ENCODE measurements at places on chromosomes 6 and 20. TPM values are rescaled to one million over a fixed set of nuclear protein-coding genes. Genes with fewer than 3 reads are reported as not detected.

The GJA10 gene
- total RNA-seq, result not detected

The OGFRL1 gene
- total RNA-seq, result 4.6 TPM

The SS18L1 gene
- 6.4 TPM for total RNA-seq

The THBD gene
- total RNA-seq, result 7.7 TPM

The ADTRP gene
- total RNA-seq, result 0.38 TPM

The MTFR2 gene
- 0.76 TPM for total RNA-seq

The TLDC2 gene
- 0.13 TPM for total RNA-seq

The ABHD16B gene
- total RNA-seq, result not detected

The LKAAEAR1 gene
- total RNA-seq, result 0.13 TPM

The TDRD6 gene
- total RNA-seq, result under 0.01 TPM

The NTSR1 gene
- under 0.01 TPM for total RNA-seq

The XKR7 gene
- not detected for total RNA-seq

The HSPA12B gene
- 10.2 TPM for total RNA-seq

The HLA-DMA gene
- 1.2 TPM for total RNA-seq

The ELOVL2 gene
- total RNA-seq, result not detected

The HLA-DPB1 gene
- 10.9 TPM for total RNA-seq

The RUNX2 gene
- not detected for total RNA-seq

The CST5 gene
- not detected for total RNA-seq

The WFDC12 gene
- not detected for total RNA-seq

The NUP153 gene
- 20.3 TPM for total RNA-seq

The SLC26A8 gene
- total RNA-seq, result not detected

The RAET1G gene
- total RNA-seq, result under 0.01 TPM

The BTN1A1 gene
- total RNA-seq, result not detected

The MOXD1 gene
- under 0.01 TPM for total RNA-seq

The MAS1 gene
- total RNA-seq, result not detected

The SERINC1 gene
- 205 TPM for total RNA-seq

The CD24 gene
- total RNA-seq, result 0.38 TPM

The FAM184A gene
- total RNA-seq, result 0.13 TPM

The COL9A3 gene
- total RNA-seq, result 0.38 TPM

The TRAPPC3L gene
- under 0.01 TPM for total RNA-seq

The FOXS1 gene
- 0.39 TPM for total RNA-seq

The LAMA4 gene
- 497 TPM for total RNA-seq

The SLC22A3 gene
- total RNA-seq, result not detected

The FYN gene
- total RNA-seq, result 77.5 TPM

The UBD gene
- 91.9 TPM for total RNA-seq

The TAAR1 gene
- not detected for total RNA-seq

The CLPSL2 gene
- total RNA-seq, result not detected

The IL20RA gene
- total RNA-seq, result 1.1 TPM

The RFX6 gene
- not detected for total RNA-seq

The HLA-DPA1 gene
- total RNA-seq, result 6.3 TPM

The PACSIN1 gene
- not detected for total RNA-seq

The OR2H1 gene
- under 0.01 TPM for total RNA-seq

The MYO6 gene
- total RNA-seq, result 26.7 TPM

The SFT2D1 gene
- total RNA-seq, result 18.7 TPM

The C20orf144 gene
- under 0.01 TPM for total RNA-seq

The VGLL2 gene
- not detected for total RNA-seq

The LST1 gene
- total RNA-seq, result not detected

The TRIM15 gene
- not detected for total RNA-seq

The SNAP25 gene
- not detected for total RNA-seq

The SCUBE3 gene
- 0.76 TPM for total RNA-seq

Measured in dermis microvascular lymphatic vessel endothelial cell (primary cell).